Prostate gland (tissue), 2 donors: ENCODE measurements at places on chromosomes 13 and 19. TPM values are rescaled to one million over a fixed set of nuclear protein-coding genes. Genes with fewer than 3 reads are reported as not detected.

GRCh38 chr19:2942928-2943640 lies 1.7 kb downstream of the ZNF77 start:
- no peak for DNase-seq

- peak; percentile 9 for DNase-seq
These were observed 16.9 kb downstream of the ZNF816 start for GRCh38 chr19:52945652-52946321.

DNA sequence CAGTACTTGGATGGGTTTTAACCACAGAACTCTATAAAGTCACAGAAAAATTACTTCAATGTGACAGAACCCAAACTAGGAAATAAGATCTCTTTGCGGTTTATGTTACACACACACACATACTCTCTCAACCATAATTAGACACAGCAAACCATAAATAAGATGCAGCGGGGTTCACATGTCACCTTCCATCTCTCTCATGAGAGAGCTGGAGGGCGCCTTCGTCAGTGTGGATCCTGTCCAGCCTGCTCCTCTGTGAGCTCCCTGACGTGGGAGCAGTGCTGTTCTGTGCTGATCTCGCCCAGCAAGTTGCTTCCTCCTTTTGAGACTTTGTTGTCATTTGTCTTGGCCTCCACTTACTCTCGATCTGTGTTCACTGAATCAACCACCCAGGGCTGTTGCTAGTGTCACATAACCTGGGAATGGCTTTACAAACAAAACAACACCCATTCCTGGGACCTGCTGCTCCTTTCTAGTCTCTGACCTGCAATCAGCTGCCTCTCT lies 204.9 kb upstream of the KL start:
- DNase-seq = peak; percentile 37

- no peak for DNase-seq
These were observed 25.2 kb upstream of the HIF3A start for GRCh38 chr19:46271481-46272197.

DNA sequence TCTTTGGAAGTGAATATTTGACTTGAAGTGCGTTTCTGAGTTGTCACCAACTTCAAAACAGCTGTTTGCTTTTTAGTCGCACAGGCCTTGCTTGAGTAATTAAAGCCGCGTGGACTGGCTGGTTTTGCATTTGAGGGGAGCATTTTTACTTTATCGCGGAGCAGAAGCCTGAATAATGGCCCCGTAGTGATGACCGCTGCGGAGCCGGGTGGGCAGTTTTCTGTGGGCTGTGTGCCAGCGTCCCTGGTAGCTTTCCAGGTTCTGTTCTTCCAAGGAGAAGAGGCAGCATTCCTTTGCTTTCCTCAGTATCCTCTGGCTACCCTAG lies 1.1 kb downstream of the NAA16 start:
- DNase-seq = peak; percentile 26

DNA sequence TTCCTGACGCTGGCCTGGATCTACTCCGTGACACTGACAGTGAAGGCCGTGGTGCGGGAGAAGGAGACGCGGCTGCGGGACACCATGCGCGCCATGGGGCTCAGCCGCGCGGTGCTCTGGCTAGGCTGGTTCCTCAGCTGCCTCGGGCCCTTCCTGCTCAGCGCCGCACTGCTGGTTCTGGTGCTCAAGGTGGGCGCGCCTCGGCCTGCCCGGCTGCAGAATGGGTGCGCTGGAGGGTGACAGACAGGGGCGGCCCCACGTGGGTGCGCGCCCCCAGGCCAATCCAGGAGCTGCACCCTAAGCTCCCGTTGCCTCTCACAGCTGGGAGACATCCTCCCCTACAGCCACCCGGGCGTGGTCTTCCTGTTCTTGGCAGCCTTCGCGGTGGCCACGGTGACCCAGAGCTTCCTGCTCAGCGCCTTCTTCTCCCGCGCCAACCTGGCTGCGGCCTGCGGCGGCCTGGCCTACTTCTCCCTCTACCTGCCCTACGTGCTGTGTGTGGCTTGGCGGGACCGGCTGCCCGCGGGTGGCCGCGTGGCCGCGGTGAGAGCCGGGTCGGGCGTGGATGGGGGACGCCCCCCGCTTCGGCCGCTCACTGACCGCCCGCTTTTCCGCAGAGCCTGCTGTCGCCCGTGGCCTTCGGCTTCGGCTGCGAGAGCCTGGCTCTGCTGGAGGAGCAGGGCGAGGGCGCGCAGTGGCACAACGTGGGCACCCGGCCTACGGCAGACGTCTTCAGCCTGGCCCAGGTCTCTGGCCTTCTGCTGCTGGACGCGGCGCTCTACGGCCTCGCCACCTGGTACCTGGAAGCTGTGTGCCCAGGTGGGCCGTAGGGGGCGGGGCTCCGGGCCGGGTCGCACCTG lies 7.2 kb downstream of the ABCA7 start:
- no peak for DNase-seq

GRCh38 chr13:76730220-76730619 lies 156.0 kb downstream of the KCTD12 start:
- no peak for DNase-seq

DNA sequence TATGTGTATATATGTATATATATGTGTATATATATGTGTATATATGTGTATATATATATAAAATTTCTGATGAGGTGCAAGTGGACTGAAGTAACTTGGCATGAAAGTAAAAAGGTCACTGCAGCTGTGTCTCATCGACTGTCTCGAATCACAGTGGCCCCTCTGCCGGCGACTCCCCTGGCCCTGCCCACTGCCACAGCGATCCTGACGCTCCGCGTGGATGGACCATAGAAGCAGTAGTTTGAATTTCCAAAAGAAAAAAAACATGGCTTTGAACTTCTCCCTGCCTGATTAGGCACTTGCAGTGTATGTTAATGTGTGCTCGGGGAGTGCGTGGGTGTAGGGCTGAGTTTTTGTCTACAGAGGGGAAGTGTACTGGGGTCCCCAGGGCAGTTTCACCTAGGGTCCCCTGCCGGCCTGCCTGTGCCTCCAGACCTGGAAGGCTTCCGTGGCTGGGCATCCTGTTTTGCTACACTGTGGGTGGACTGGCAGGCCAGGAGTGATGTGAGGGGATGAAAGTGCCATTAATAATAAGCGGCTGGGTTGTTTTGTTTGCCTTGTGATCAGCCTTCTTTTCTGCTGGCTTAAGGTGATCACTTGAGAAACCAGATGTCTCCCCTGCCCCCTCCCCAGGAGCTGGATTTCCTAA lies 10.8 kb downstream of the ZIC5 start:
- no peak for DNase-seq

Gene CYP2S1
- 1.1 TPM for total RNA-seq

Gene COX7A1
- 28.8 TPM for total RNA-seq

Gene AZU1
- total RNA-seq = 6.9 TPM

Gene DLEU7
- total RNA-seq = 0.45 TPM

Gene PIBF1
- 24.9 TPM for total RNA-seq
